ENCODE measurements at places on chromosomes 3 and 15. TPM values are rescaled to one million over a fixed set of nuclear protein-coding genes. Genes with fewer than 3 reads are reported as not detected.

SLC27A2 gene
- 5.9 TPM for total RNA-seq

STIMATE gene
- 62.5 TPM for total RNA-seq

DENND6A gene
- total RNA-seq = 53.8 TPM

NANOGP8 gene
- 0.92 TPM for total RNA-seq

FOXB1 gene
- not detected for total RNA-seq

CTXN2 gene
- total RNA-seq = not detected

ARPP21 gene
- total RNA-seq = not detected

ADGRG7 gene
- total RNA-seq = not detected

PPP2R3A gene
- 17.0 TPM for total RNA-seq

GRCh38 chr15:87628311-87628710, 628.2 kb downstream of the NTRK3 start:
- no peak overlapping the region for H3K4me3 ChIP-seq
- H3K27ac ChIP-seq = no peak overlapping the region
- H3K36me3 ChIP-seq = no peaks in the 10 kb centered on the region
- H3K27me3 ChIP-seq = no peaks in the 10 kb centered on the region

GRCh38 chr3:180294282-180295027, 257.7 kb upstream of the PEX5L start:
- no peaks in the 10 kb centered on the region for H3K27me3 ChIP-seq
- no peak overlapping the region for H3K27ac ChIP-seq
- H3K4me1 ChIP-seq = no peaks in the 10 kb centered on the region
- H3K36me3 ChIP-seq = no peaks in the 10 kb centered on the region
- no peak overlapping the region for H3K4me3 ChIP-seq
- DNase-seq = no peak

GRCh38 chr15:63435204-63435820, 53.7 kb upstream of the CA12 start:
- no peak for DNase-seq
- no peak overlapping the region for H3K4me3 ChIP-seq
- no peaks in the 10 kb centered on the region for H3K27me3 ChIP-seq
- peaks cover 5% of the 10 kb centered on the region for H3K4me1 ChIP-seq
- H3K36me3 ChIP-seq = no peaks in the 10 kb centered on the region

DNA sequence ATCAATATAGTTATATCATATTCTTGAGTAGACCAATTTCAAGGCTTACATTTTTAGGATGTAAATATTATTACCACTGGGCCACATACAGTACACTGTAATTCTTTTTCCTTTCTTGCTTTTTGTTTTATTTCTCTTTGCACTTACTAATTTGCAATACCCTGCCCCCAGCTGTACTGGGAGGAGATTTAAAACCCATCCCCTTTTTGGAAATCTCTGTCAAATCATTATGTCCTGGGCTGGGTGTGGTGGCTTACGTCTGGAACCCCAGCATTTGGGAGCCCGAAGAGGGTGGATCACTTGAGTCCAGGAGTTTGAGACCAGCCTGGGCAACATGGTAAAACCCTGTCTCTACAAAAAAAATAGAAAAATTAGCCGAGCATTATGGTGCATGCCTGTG, 16.2 kb downstream of the ZBTB11 start:
- no peak overlapping the region for H3K4me3 ChIP-seq
- H3K36me3 ChIP-seq = peaks cover 28% of the 10 kb centered on the region
- H3K4me1 ChIP-seq = no peaks in the 10 kb centered on the region
- H3K27me3 ChIP-seq = no peaks in the 10 kb centered on the region
- no peak overlapping the region for H3K27ac ChIP-seq
- DNase-seq = no peak

- H3K27ac ChIP-seq = no peak overlapping the region
- DNase-seq = no peak
- no peak overlapping the region for H3K4me3 ChIP-seq
- H3K36me3 ChIP-seq = no peaks in the 10 kb centered on the region
- H3K4me1 ChIP-seq = peaks cover 1% of the 10 kb centered on the region
These were observed 4.6 kb upstream of the CCK start for GRCh38 chr3:42270561-42270960.

- no peak overlapping the region for H3K4me3 ChIP-seq
- DNase-seq = no peak
- no peak overlapping the region for H3K27ac ChIP-seq
- H3K4me1 ChIP-seq = no peaks in the 10 kb centered on the region
- no peaks in the 10 kb centered on the region for H3K27me3 ChIP-seq
These were observed 735.8 kb downstream of the ZPLD1 start for GRCh38 chr3:103170651-103171050.

DNA sequence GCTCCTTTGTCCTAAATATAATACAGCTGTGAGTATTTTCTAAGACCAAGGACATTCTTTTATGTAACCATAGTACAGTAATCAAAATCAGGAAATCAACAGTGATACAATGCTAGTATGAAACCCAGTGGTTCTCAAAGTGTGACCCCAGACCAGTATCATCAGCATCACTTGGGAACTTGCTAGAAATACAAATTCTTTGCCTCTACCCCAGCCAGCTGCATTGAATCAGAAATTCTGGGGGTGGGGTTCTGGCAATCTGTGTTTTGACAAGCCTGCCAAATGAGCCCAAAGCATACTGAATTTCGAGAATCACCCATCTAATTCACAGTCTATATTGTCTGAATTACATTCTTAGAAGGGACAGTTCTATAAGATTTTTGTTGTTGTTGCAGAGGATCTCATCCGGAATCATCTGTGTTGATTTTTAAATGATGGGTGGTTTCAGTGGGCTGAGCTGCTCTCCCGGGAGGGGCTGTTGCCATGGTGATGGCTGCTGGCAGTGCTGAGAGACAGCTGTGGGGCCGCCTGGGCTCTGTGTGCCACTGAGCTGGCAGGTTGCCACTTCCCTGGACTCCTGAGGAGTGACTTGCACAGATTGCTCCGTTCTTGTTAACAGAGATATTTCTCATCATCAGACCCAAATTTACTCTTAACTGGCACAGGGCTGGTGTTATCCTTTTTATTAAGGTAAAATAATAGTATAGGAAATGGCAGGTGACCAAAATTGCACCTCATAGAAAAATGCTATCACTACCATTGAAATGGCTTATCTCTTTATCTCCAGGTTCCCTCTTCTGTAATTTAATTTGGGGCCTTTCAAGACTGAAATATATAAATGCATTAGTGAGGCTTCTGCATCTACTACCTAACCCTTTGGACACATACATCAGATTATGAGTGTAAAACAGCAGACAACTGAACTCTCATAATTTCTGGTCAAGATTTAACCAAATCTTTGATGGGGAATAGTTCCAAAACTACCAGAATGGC, 56.5 kb downstream of the NEK11 start:
- H3K27me3 ChIP-seq = no peaks in the 10 kb centered on the region
- peak; percentile 49 for DNase-seq
- H3K4me1 ChIP-seq = no peaks in the 10 kb centered on the region

DNA sequence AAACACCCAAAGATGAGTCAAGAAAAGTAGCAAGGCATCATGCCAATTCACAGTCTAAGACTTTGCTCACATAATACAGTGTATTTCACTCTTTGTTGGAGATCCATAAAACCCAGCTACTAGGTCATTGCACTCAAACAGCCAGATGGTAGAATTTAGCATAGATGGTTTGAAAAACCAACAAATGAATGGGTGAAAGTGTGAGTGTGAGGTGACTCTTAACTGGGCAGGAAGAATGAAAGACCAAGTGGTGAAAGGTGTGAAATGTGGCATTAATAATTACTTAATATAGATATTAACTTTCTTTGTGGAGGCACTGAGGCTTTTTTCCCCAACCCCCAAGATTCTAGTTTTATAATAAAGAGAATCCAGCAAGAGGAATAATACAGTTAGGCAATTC, 159.5 kb downstream of the SQOR start:
- DNase-seq = no peak
- H3K4me3 ChIP-seq = no peak overlapping the region
- H3K27me3 ChIP-seq = no peaks in the 10 kb centered on the region
- H3K36me3 ChIP-seq = no peaks in the 10 kb centered on the region
- no peaks in the 10 kb centered on the region for H3K4me1 ChIP-seq

DNA sequence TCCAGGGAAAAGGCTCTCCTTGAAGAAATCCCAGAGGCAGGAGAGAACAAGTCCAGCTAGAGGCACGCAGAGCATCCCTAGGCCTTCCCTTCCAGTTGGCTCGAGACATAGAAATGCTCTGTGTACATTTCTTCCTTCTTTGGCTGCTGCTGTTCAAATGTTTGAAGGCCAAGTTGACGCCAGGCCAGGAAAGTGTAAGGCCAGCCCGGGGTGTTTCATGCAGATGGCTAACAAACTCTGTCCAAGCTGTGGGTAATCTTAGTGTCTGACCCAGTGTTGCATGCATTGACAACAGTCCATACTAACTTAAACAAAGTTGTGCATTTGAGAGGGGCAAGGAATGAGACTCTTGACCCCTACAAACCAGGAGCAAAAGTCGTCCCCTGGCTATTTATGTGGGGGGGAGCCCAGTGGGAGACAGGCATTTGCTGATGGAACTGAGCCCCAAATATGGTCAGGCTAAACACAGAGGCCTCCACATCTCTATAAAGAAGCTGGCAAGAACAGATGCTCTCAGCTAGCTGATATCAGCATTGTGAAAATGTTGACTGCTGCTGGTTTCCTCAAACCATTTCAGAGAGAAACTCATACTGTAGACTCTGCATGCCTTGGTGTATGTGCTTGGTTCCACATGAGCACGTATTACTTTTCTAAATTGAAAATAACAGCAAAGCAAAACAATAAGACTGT, 139.5 kb downstream of the ADAMTS9 start:
- no peaks in the 10 kb centered on the region for H3K4me1 ChIP-seq
- H3K36me3 ChIP-seq = peaks cover 28% of the 10 kb centered on the region
- no peaks in the 10 kb centered on the region for H3K27me3 ChIP-seq

DNA sequence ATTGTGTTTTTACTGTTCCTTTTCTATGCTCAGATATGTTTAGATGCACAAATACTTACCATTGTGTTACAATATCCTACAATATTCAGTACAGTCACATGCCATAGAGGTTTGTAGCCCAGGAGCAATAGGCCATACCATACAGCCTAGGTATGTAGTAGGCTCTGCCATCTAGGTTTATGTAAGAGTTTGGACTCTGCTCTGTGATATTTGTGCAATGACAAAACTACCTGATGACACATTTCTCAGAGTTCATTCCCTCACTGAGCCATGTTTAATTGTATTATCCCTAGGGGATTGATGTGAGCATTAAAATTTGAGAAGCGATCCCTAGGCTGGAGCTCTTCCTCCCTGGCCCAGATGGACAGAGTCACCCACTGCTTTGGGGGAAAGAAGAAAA, 270.0 kb upstream of the PROK2 start:
- H3K4me1 ChIP-seq = no peaks in the 10 kb centered on the region
- H3K36me3 ChIP-seq = no peaks in the 10 kb centered on the region
- no peak overlapping the region for H3K27ac ChIP-seq
- H3K4me3 ChIP-seq = no peak overlapping the region
- no peak for DNase-seq

- DNase-seq = peak; percentile 76
- no peaks in the 10 kb centered on the region for H3K36me3 ChIP-seq
- H3K27me3 ChIP-seq = no peaks in the 10 kb centered on the region
- H3K4me1 ChIP-seq = peaks cover 38% of the 10 kb centered on the region
- no peak overlapping the region for H3K4me3 ChIP-seq
These were observed 27.8 kb downstream of the PPCDC start for GRCh38 chr15:75051191-75051608.

DNA sequence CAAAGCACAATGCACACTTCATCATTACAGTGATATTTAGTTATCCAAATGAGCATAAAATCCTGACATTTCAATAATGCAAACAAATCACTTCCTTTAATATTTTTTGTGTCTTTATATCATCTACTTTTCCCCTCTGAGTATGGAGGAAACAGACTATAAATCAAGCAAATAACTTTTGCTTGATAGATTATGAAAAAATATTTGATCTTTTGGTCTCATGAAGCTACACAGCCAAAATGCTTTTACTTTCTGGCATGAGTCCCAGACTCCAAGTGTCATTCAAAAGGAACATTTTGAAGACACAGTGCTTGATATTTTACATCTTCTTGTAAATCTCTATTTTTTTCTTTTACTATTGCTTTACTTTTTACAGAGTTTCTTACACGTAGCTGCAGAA, 215.3 kb upstream of the ROBO1 start:
- H3K27me3 ChIP-seq = no peaks in the 10 kb centered on the region
- no peaks in the 10 kb centered on the region for H3K36me3 ChIP-seq
- peak; percentile 78 for DNase-seq
- H3K4me3 ChIP-seq = no peak overlapping the region
- H3K27ac ChIP-seq = no peak overlapping the region
- H3K4me1 ChIP-seq = no peaks in the 10 kb centered on the region

GRCh38 chr15:76235186-76235826, 76.0 kb downstream of the ETFA start:
- no peak overlapping the region for H3K4me3 ChIP-seq
- H3K27ac ChIP-seq = no peak overlapping the region
- no peaks in the 10 kb centered on the region for H3K4me1 ChIP-seq
- peaks cover 9% of the 10 kb centered on the region for H3K36me3 ChIP-seq
- H3K27me3 ChIP-seq = no peaks in the 10 kb centered on the region

DNA sequence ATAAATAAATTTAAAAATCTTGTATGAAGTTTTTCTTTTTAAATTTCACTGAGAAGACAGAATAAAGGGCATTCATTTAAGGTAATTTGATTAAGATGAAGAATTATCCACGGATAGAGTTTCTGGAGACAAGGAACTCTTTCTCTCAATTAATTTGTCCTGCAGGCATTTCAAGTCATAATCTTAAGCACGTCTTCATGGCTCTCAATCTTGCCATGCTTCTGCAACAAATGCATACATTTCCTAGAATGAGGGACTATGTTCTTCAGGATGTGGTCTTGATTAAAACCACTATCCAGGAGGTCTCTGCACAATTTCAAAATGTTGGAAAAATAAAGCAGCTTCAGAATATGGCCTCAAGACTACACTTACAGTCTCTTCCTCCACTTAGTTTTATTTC, 67.6 kb upstream of the LSAMP start:
- no peaks in the 10 kb centered on the region for H3K36me3 ChIP-seq
- H3K4me3 ChIP-seq = no peak overlapping the region
- no peak for DNase-seq
- no peaks in the 10 kb centered on the region for H3K27me3 ChIP-seq
- no peaks in the 10 kb centered on the region for H3K4me1 ChIP-seq

GRCh38 chr3:169112153-169112892, 551.2 kb downstream of the MECOM start:
- peak overlapping the region; percentile 33 for H3K27ac ChIP-seq
- H3K4me1 ChIP-seq = peaks cover 2% of the 10 kb centered on the region
- peaks cover 3% of the 10 kb centered on the region for H3K36me3 ChIP-seq

- H3K4me1 ChIP-seq = peaks cover 4% of the 10 kb centered on the region
- no peaks in the 10 kb centered on the region for H3K27me3 ChIP-seq
- no peak overlapping the region for H3K4me3 ChIP-seq
- DNase-seq = no peak
These were observed 9.6 kb upstream of the LRRK1 start for GRCh38 chr15:100909565-100909964.

Data from lung (tissue), 17 donors.